ENCODE measurements at places on chromosomes 13 and 19. TPM values are rescaled to one million over a fixed set of nuclear protein-coding genes. Genes with fewer than 3 reads are reported as not detected.

KRTDAP gene
- polyA plus RNA-seq, result 2.2 TPM

MARCHF2 gene
- polyA plus RNA-seq, result 63.8 TPM

ALDH16A1 gene
- polyA plus RNA-seq, result 24.1 TPM

PIP5K1C gene
- polyA plus RNA-seq, result 21.8 TPM

URAD gene
- polyA plus RNA-seq, result not detected

PSPN gene
- 2.7 TPM for polyA plus RNA-seq

MUC16 gene
- not detected for polyA plus RNA-seq

RHPN2 gene
- polyA plus RNA-seq, result 12.5 TPM

PSG11 gene
- not detected for polyA plus RNA-seq

GFY gene
- 8.4 TPM for polyA plus RNA-seq

PDX1 gene
- not detected for polyA plus RNA-seq

SYNGR4 gene
- not detected for polyA plus RNA-seq

MBOAT7 gene
- 118 TPM for polyA plus RNA-seq

ZNF486 gene
- 4.2 TPM for polyA plus RNA-seq

OLFM4 gene
- polyA plus RNA-seq, result not detected

RDH8 gene
- not detected for polyA plus RNA-seq

FCAR gene
- polyA plus RNA-seq, result not detected

CRX gene
- 0.04 TPM for polyA plus RNA-seq

PLK5 gene
- polyA plus RNA-seq, result 0.54 TPM

ZNF729 gene
- polyA plus RNA-seq, result not detected

RFX1 gene
- 3.3 TPM for polyA plus RNA-seq

LPAR2 gene
- polyA plus RNA-seq, result 56.6 TPM

CCNA1 gene
- polyA plus RNA-seq, result 0.96 TPM

GADD45GIP1 gene
- 133 TPM for polyA plus RNA-seq

STK24 gene
- 98.0 TPM for polyA plus RNA-seq

CNN1 gene
- 219 TPM for polyA plus RNA-seq

USE1 gene
- 28.5 TPM for polyA plus RNA-seq

ZNF880 gene
- polyA plus RNA-seq, result 19.5 TPM

TRAPPC2B gene
- 39.3 TPM for polyA plus RNA-seq

ONECUT3 gene
- not detected for polyA plus RNA-seq

F10 gene
- 6.6 TPM for polyA plus RNA-seq

SIGLEC11 gene
- polyA plus RNA-seq, result 0.13 TPM

CYP4F2 gene
- not detected for polyA plus RNA-seq

TMEM86B gene
- polyA plus RNA-seq, result 2.6 TPM

BBC3 gene
- 12.9 TPM for polyA plus RNA-seq

EFNB2 gene
- 12.2 TPM for polyA plus RNA-seq
